Tongue (tissue), 3 donors: ENCODE measurements at places on chromosomes 12 and 14.
A peak's percentile ranks its signal among the peaks of the same experiment; 100 is the strongest.

- peak; percentile 38 for DNase-seq
Measured at GRCh38 chr12:10720974-10721650, 2.0 kb downstream of the YBX3 start.

- DNase-seq, result no peak
Measured at GRCh38 chr12:75172611-75173010, 37.0 kb downstream of the KCNC2 start.

GRCh38 chr12:43861840-43862150, 25.9 kb downstream of the TMEM117 start:
- DNase-seq, result no peak

- no peak for DNase-seq
Measured at GRCh38 chr12:49622501-49623141, 740 bp upstream of the PRPF40B start.

DNA sequence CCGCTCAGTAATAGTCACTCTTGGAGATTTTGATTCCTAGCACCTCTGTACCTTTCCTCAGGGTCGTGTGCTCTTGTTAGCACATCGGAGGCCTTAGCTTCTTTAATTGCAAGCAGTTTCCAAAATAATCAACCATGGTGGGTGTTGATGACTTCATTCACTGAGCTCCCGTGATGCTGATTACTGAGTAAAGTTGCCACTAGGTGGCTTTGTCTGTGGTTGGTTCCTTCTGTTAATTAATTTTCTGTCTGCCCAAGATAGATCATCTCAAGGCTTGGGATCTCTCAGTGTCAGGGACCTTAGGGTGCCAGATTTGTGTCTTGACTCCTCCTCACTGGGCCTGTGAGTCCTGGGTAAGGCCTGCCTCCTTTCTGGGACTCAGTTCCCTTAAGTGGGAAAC, 54.3 kb downstream of the PTPN11 start:
- DNase-seq, result no peak

DNA sequence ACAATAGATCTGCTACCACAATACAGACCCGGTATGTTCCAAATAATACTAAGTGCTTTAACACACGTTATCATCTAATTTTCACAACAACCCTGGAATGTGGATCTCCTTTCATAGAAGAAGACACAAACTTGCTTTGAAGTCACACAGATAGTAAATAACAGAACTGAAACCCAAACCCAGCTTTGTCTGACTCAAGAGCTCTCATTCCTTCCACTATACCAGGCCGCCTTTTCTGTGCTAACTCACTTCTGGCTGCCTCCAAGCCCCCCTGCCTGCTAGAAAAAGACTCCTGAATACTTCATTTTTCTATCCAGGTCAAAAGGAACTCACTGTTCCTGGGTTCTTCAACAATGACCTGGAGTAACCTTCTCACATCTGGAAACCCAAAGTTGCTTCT, 37.8 kb downstream of the PRPF40B start:
- DNase-seq, result no peak

- DNase-seq, result no peak
Measured at GRCh38 chr12:85516667-85517325, 236.8 kb downstream of the ALX1 start.

DNA sequence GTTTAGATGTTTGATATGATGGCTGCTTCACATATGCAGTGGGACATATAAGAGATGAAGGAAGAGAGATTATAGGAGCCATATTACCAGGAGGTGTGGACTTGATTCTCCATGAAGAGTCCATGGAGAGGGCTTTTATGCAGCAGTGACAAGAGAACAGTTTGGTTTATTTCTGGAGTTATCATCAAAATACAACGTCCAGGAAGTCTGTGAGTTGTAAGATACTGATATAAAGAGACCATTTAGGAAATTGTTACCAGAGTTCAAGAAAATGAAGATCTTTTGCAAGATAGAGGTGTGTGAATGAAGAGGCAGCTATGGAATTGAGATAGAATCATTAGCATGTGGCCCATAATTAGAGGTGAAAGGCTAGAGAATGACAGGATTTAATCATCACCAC, 431.7 kb downstream of the NPAS3 start:
- DNase-seq, result no peak

GRCh38 chr12:6638305-6638704, 2.5 kb upstream of the LPAR5 start:
- DNase-seq, result no peak

DNA sequence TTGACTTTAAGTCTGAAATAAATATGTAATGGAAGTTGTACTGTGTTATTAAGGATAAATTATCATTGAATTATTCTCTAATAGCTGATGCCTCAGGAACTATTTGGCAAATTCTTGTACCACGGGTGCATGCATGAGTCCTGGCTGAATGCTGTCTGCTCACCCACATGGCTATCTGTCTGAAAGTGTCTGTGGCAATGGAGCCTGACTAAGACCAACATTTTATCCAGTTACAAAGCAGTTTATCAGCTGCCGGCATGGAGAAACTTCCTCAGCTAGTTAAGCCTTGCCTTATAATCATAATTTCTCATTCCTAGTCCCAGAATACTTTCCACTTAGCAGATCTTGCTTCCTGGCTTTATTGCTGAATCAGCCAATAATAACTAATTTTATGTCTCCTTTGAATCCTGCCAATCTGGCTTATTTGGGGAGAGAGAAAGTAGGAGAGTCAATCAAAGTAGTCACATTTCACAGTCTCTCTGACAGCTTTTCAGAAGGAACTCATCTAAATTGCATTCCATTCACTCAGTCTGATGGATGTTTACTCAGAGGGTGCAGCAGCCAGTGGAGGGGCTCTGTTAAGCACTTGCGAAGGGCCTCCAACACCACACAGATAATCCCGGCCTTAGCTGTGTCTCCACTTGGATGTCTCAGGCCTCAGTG, 280.6 kb upstream of the CLEC14A start:
- DNase-seq, result no peak
